ENCODE measurements at places on chromosomes 7 and 10.

DNA sequence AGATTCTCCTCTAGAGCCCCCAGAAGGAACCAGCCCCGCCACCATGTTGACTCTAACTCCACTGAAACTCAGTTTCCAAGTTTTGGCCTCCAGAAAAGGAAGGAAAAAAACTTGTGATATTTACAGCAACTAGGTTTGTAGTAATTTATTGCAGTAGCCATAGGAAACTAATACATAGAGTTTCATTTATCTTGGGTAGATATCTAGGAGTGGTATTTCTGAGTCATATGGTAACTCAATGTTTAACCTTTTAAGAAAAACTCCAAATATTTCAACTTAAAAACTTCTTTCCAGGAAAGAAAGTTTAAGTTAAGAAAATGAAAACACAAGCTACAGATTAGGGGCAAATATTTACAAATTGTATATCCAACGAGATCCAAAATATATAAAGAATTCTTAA, 576.7 kb downstream of the KCNMA1 start:
- no peak for DNase-seq
- H3K27ac ChIP-seq = no peak overlapping the region
- H3K36me3 ChIP-seq = no peaks in the 10 kb centered on the region
- no peaks in the 10 kb centered on the region for H3K4me1 ChIP-seq

DNA sequence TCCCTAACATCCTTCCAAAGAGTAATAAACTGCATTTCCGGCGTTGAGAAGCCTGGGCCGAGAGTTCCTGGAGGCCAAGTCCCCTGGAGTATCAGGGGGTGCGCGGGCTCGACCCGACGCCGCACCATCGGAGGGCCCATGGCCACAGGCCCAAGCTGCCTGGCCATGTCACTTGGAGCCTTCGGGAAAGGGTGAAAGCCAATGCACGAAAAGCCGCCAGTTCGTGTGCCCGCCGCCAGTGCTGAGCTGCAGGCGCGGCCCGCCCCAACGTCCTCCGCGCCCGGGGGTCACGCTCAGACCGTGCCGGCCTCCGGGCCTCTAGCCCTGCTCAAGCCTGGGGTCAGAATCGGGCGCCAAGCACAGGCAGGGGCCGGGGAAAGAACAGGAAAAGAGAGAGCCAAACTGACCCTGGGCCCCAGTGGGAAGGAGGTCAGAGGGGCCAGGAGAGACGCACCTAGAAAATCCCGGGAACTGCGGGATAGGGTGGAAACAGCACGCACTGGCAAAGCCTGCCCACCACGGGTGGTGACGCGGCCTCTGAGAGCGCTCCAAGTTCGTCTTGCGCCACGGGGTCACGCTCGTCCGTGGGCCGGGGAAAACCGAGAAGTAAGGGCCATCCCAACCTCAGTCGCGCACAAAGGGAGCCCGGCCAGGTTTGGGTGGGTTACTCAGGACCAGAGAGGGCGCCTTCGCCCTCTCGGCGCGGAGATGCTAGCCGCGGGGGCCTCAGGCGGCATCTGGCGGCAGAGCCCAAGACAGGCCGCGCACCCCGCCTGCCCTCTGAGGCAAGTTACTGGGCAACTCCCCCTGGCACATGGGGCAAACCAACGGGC, 4.2 kb upstream of the EBF3 start:
- no peak overlapping the region for H3K27ac ChIP-seq
- H3K4me3 ChIP-seq = no peak overlapping the region
- no peaks in the 10 kb centered on the region for H3K36me3 ChIP-seq
- peaks cover 57% of the 10 kb centered on the region for H3K27me3 ChIP-seq

DNA sequence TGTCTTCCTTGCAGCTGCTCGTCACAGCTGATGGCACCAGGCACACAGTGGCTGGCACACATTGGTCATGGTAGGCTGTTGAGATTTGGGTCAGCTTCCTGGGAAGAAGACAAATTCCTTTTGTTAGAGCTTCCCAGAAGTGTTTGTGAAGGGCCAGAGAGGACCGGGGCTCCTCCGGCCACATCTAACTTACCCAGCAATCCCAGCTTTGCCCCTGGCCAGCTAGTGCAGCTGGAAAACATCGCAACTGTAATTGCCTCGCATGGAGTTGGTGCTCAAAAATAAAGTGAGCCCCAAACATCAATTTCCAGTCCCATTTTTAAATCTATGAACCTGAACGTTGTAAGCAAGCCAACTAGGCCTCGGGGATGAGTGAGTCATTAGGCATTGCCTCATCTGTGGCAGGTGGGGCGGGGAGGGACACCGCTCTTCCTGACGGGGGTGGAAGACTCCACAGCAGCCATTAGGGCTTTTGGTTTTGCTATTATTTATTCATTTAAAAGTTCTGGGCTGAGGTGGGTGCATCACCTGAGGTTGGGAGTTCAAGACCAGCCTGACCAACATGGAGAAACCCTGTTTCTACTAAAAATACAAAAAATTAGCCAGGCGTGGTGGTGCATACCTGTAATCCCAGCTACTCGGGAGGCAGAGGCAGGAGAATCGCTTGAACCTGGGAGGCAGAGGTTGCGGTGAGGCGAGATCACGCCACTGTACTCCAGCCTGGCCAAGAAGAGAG, 12.4 kb downstream of the CPA5 start:
- H3K4me1 ChIP-seq = peaks cover 30% of the 10 kb centered on the region
- no peaks in the 10 kb centered on the region for H3K36me3 ChIP-seq
- H3K4me3 ChIP-seq = no peak overlapping the region
- peak overlapping the region; percentile 55 for H3K27ac ChIP-seq
- DNase-seq = peak; percentile 74
- H3K27me3 ChIP-seq = no peaks in the 10 kb centered on the region

DNA sequence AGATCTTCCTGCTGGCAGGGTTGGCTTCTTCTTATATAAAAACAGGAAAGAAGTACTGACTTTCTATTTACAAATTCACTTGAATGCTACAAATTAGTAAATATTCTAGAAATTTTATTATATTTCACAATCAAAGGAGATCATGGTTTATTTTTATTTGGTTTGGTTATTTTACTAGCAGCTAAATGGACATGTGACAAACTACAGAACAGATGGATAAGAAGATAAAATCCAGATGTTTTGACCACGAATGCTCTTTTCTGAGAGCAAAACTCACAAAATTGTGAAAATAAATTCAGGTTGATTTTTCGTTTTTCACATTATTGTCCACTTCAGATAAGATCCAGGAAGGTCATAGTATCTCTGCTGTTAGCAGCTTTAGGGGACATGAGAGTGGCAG, 55.4 kb downstream of the CACNA2D1 start:
- no peaks in the 10 kb centered on the region for H3K27me3 ChIP-seq
- no peak overlapping the region for H3K27ac ChIP-seq
- no peak for DNase-seq
- H3K4me1 ChIP-seq = no peaks in the 10 kb centered on the region
- no peaks in the 10 kb centered on the region for H3K36me3 ChIP-seq
- no peak overlapping the region for H3K4me3 ChIP-seq

DNA sequence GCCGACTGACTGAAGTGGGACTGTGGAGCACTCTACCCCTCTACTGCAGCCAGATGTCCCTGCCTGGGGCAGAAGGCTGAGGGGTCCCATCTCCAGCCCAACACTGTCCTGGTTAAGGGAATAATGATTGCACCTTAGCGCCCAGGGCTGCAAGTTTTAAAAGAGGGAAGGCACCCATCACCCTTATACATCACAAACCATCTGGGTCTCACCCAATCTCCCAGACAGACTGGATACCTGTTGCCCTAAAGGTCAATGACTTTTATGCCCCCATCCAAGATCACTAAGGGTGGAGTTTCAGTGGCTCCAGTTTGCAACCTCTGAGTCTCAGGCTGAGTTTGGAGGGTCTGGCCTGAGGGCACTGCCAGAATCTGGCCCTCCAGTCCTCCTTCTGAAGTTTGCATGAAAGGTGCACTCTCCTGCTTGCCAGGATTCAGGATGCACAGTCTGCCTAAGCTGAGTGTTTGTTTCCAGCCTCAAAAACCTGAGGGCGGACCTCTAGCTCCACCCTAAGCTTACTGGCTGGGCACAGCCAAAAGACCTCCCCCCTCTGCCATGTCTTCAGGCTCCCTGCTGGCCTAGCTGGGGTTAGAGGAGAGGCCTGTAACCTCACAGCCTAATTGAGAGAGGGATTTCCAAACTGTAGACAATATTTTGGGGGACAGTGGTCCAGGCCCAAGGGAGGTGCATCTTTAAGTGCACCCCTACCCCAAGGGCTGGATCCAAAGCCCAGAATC, 2.5 kb upstream of the EMX2 start:
- peaks cover 9% of the 10 kb centered on the region for H3K4me1 ChIP-seq
- no peak overlapping the region for H3K4me3 ChIP-seq
- no peaks in the 10 kb centered on the region for H3K36me3 ChIP-seq
- DNase-seq = no peak
- no peak overlapping the region for H3K27ac ChIP-seq
- peaks cover 40% of the 10 kb centered on the region for H3K27me3 ChIP-seq

DNA sequence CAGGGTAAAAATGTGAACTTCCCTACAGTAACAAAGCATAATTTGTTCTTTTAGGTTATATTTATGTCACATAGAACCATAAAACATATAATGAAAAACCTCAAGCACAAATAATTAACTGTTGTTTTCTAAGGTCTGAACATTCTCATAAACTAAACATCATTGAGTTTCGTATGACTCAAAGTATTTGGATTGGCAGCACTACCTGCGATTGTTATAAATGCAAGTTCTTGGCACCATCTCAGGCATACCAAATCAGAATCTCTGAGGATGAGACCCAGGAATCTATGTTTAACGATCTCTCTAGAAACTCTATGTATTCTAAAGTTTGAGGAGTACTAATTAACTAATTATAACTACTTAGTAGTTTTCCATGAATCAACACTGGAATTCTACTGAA, 22.5 kb downstream of the ORC5 start:
- no peaks in the 10 kb centered on the region for H3K4me1 ChIP-seq
- no peak overlapping the region for H3K4me3 ChIP-seq
- H3K27me3 ChIP-seq = no peaks in the 10 kb centered on the region
- no peak for DNase-seq
- H3K27ac ChIP-seq = no peak overlapping the region

DNA sequence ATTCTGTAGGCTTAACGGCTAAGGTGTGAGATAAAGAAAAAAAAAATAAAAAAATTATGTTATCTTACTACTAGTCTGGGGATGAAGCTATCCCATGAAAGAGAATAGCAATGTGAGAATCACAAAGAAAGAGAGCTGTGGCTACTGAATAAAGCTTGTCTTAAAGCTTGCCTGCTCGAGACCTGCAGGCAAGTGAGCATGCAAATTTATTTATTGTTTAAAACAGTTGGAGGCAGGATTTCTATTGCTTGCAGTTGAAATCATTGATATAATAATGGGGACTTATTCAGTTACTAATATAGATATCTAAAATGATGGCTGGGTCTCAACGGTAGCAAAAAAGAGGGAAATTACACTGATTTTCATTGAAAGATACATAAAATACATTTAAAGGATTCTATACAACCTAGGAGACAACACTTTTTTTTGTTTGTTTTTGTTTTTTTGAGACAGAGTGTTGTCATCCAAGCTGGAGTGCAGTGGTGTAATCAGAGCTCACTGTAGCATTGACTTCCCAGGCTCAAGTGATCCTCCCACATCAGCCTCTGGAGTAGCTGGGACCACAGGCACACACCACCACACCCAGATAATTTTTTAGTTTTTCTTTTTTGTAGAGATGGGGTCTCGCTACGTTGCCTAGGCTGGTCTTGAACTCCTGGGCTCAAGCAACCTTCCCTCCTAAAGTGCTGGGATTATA, 144.5 kb upstream of the FEZF1 start:
- no peak overlapping the region for H3K4me3 ChIP-seq
- H3K27me3 ChIP-seq = no peaks in the 10 kb centered on the region
- no peak for DNase-seq
- H3K4me1 ChIP-seq = no peaks in the 10 kb centered on the region
- no peak overlapping the region for H3K27ac ChIP-seq

- DNase-seq = no peak
- no peak overlapping the region for H3K4me3 ChIP-seq
- H3K36me3 ChIP-seq = no peaks in the 10 kb centered on the region
- no peak overlapping the region for H3K27ac ChIP-seq
Observed at GRCh38 chr10:103687718-103688117, 167.7 kb downstream of the SH3PXD2A start.

GRCh38 chr7:75955331-75955955, 39.0 kb downstream of the TMEM120A start:
- no peaks in the 10 kb centered on the region for H3K4me1 ChIP-seq
- no peak for DNase-seq
- peaks cover 50% of the 10 kb centered on the region for H3K36me3 ChIP-seq
- no peaks in the 10 kb centered on the region for H3K27me3 ChIP-seq
- no peak overlapping the region for H3K4me3 ChIP-seq
- H3K27ac ChIP-seq = no peak overlapping the region

GRCh38 chr10:15474671-15475070, 103.6 kb upstream of the FAM171A1 start:
- no peaks in the 10 kb centered on the region for H3K27me3 ChIP-seq
- no peak for DNase-seq
- H3K4me3 ChIP-seq = no peak overlapping the region
- no peaks in the 10 kb centered on the region for H3K36me3 ChIP-seq
- peaks cover 6% of the 10 kb centered on the region for H3K4me1 ChIP-seq
